Colonic mucosa (tissue), 4 donors: ENCODE measurements at places on chromosomes 6 and 20. TPM values are rescaled to one million over a fixed set of nuclear protein-coding genes. Genes with fewer than 3 reads are reported as not detected.
A peak's percentile ranks its signal among the peaks of the same experiment; 100 is the strongest.

Gene BEND3
- total RNA-seq = 11.2 TPM

DNA sequence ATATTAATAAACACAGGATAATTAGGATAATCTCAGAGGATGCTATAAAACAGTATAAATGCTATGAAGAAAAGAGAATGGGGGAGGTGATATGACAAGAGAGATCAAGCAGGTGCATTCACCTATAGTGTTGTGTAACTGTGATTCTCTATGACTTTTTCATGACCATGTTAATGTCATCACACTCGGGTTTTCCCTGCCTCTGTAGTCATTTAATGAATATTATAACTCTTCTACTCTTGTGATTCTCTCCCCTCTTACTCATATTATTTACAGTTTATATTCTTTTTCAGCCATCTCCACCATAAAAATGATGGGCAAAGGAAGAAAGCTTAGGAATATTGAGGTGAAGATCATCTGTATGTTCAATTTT is 106.9 kb upstream of the SGK1 start:
- no peak for DNase-seq

GRCh38 chr6:14748679-14749078 is 497.2 kb upstream of the JARID2 start:
- no peak for DNase-seq

GRCh38 chr6:128827675-128828464 is 55.1 kb upstream of the LAMA2 start:
- DNase-seq = no peak

DNA sequence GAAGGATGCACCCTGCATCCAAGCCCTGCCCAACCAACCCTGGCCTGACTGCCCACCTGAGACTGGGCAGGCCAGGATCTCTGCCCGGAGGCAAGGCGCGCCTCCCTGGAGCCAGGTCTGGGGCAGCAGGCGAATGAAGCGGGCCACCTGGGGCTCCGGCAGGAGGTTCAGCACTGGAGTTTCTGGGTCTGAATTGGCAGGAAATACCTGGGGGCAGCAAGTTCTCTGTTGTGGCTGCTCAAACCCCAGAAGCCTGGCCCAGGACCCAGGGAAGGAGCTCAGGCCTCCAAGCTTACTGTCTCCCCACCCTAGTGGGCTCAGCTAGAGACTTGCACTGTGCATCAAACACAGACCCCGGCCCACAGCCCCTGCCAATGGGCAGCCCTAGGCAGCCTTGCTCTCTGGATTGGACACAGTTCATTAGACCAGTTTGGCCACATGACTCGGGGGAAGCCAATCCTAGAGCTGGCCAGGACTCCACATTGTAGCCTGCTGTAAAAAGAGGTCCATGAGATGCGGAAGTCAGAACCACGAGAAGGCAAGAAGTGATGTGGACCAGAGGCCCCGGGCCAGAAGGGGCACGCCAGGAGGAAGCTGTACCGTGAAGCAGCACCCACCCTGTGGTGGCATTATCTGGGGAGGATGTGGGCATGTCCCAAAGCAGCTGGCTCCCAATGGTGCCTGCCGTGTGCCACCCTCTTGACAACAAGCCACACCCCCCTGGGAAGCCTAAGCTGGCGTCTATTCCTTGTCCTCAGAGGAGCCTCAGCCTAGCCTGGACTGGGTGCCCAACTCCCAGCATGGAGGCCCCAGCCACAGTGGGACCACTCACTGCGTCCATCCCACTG is 3.1 kb downstream of the CPXM1 start:
- no peak for DNase-seq

DNA sequence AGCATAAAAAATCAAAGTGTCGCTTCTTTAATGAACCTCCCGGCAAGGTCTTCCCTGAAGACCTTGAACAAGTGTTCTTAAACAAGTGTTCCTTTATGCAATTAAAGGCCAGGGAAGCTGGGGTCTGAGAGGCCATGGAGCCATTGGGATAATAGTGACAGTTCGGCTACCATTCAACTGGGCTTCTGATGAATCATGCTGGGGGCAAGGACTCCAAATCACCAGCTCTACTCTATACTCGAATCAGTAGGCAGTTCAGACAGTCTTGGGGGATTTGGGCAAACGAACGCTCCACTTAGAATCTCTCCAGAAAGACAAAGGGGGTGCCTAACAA is 34.7 kb upstream of the EZR start:
- no peak for DNase-seq

DNA sequence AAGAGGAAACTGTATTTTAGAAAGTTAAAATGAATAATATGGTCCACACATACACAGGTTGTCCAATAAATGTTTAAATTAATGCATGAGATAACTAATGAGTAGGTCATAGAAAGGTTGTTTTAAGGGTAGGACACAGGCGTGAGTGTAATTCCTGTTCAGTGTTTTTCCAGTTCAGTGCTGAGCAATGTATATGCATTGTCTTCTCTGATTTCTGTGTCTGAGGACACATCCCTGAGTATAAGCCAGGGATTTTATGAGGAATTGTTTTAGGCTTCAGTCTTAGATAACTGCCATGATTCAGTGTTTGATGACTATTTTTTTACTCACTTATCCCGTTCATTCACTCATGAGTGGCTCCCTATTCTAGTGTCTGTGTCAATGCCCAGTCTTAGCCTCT is 298.5 kb upstream of the TBX18 start:
- no peak for DNase-seq

Gene ADGB
- 0.57 TPM for total RNA-seq

DNA sequence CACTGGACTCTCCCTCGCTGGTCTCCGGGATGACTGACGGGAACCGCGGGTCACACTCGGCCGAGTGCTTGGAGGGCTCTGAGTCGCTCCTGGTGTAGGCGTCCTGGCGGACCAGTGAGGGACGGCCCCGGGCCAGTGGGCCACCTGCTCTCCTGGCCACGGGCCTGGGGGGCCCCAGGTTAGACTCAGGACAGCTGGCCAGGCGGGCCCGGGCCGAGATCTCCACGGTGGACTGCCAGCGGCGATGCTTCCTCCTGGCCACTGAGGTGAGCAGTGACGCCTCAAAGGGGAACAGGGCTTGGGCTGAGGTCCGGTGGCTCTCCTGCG is 11.9 kb downstream of the DACT2 start:
- no peak for DNase-seq

GRCh38 chr6:22332711-22333110 is 35.9 kb upstream of the PRL start:
- no peak for DNase-seq

DNA sequence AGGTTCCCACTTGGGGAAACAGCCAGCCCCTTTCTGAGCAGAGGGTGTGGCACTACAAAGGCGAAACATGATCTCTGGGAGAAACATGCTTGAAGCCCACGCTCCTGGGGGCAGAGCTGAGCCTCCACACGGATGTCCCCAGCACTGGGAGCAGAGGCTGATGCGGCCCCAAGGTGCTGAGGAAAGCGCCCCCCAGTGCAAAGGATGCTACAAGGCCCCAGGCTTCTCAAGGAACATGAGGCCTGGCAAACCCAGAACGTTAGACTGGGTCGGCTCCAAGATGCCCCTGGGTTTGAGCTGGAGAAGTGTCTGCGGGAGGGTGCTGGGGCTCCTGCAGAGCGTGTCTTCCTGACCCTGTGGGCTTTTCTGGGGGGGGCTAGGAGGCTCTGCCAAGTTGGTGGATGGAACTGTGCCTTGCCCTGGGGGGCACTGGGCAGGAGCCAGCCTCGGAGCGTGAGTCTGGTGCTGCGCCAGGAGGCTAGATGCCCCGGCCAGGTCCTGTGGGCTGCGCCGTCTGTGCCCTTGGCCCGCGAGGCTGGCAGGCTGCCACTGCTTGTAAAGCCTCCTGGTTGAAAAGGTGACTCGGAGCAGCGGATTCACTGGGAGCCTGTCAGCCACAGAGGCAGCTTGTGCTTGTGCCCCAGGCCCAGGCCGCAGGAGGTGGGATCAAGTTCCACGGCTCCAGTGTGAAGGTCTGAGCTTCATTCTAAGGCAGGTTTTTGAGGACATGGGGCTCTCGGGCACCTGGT is 8.1 kb downstream of the SYNJ2 start:
- DNase-seq = peak; percentile 89

DNA sequence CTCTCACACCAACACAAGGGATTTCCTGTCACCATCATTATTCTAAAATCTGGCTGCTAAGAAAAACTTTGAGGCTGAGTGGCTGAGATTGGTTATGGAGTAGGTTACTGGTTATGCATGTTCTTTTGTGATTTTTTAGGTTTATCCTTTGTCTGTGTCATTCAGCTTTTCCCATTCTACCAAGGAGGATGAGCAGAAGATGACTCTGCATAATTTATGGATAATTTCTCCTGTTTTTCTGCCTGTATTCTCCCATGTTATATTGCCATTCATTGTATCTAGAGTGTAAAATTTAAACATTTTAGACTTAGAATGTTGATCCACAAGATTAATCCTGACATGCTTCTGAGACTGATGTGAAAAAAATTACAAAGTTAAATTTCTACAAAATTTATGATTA is 67.8 kb downstream of the SOBP start:
- DNase-seq = no peak

DNA sequence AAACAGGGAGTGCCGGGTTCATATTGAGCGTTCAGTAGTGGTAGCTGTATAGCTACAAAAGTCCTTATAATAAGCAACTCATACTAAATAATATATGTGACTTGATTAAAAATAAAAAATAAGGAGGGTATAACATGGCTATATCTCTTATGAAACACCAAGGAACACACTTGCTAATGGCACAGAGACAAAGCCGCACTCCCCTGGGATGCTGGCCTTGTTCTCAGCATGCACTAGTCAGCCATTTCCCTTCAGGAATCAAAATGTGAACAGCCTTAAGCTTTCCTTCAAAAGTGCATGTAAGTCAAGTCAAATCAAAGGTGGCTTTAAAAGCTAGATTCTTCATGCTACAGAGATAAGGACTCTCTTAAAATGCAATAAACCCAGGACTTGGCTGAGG is 9.4 kb downstream of the HMGCLL1 start:
- no peak for DNase-seq

DNA sequence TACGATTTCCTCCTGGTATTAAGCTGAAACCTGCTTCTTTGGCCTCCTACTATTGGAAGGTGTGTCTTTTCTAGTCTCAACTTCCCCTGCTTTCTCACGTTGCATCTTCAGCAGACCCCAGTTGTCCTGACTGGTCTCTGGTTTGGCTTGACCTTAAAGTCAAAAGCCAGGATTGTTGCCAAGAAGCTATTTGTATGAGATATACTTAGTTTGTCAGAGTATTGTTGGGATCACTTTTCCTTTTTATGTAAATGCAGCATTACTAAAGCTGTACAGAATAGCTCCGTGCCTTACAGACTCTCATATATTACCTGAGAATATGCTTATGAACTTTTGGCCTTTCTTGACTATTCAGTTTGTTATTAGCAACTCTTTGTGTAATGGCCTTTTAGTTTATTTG is 61.1 kb downstream of the TSPYL4 start:
- no peak for DNase-seq

GRCh38 chr20:26209171-26209941 is 512.7 kb upstream of the ZNF337 start:
- DNase-seq = no peak

DNA sequence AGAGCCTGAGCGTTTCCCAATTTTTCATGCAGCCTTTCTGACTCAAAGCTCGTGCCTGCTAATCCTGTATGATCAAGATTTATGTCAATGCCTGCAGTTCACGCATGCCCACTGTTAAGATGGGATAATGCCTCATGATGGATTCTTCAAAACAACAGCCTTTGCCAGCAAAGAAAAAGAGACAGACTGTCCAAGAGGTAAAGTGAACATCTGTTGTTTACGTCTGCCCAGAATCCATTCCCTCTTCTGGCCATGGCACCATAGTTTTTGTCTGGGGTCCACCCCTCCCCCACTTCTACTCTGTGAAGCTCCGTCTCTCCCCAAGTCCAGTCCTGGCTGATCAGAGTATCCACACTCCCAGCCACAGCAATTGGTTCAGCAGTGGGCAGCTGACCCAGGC is 91.9 kb upstream of the EYA2 start:
- DNase-seq = no peak

- DNase-seq = no peak
Measured at GRCh38 chr6:64325093-64325492, 689.5 kb downstream of the PHF3 start.

Gene MANEA
- 7.5 TPM for total RNA-seq

GRCh38 chr6:63597141-63598048 is 25.1 kb downstream of the LOC128125822 start:
- no peak for DNase-seq

DNA sequence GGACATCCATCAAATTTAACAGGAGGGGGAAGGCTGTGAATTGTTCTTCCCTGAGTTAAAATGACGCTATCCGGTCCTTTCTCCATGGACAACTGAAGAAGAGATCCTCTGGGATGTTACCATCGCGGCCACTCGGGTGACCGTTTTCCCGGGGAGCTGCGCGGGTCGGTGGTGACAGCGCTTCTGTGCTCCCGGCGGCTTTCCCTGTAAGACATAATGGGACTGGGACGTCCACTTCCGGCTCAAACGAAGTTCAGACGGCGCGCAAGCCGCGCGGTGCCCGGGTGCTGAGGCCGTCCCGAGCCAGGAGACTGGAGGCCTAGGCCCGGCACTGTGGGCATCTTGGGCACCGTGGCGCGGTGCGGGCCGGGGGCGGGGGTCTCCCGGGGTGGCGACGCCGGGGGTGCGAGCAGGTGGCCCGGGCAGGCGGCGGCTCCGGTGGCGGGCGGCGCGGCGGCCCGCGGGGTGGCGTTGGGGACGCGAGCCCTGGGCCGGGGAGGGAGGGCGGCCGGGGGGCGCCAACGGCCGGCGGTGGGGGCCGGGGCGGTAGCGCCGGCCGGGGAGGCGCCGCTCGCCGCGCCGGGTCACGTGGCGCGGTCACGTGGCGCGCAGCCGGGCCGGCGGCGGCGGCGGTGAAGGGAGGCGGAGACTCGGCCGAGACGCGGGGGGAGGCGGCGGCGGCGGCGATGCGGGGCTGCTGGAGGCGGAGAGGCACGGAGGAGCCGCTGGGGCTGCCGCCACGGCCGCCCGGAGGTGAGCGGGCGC is 63.6 kb downstream of the GTF2H5 start:
- DNase-seq = peak; percentile 76

Gene RGS19
- total RNA-seq = 4.5 TPM

Gene OR2J3
- total RNA-seq = not detected

GRCh38 chr6:148746363-148747144 is at the start of gene UST:
Gene UST (plus strand): TSS chr6:148747030. CDS start chr6:148747431, 401 bp downstream.
- peak; percentile 75 for DNase-seq

GRCh38 chr20:37755665-37756064 is 61.8 kb downstream of the CTNNBL1 start:
- DNase-seq = no peak

DNA sequence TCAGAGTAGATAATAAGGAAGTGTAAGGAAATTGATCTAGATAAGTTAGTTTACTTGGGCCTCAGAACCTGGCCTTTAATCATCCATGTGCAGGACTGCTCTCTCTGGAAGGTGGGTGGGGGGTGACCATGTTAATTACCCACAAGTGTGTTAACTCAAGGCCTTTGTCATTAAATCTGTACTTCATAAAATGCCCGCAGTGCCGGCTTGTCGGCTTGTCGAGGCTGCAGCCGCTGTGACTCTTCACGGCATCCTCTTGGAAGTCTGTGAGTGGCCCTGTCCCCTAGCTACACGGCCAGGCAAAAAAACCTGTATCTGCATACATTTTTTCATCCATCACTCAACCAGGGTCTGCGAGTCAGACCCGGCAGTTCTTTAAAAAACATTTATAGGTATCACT is 70.9 kb upstream of the ASCC3 start:
- DNase-seq = no peak
